ENCODE measurements at places on chromosomes 11 and 22.

GRCh38 chr11:887589-887988 lies 23.0 kb downstream of the CHID1 start:
- no peak for DNase-seq

DNA sequence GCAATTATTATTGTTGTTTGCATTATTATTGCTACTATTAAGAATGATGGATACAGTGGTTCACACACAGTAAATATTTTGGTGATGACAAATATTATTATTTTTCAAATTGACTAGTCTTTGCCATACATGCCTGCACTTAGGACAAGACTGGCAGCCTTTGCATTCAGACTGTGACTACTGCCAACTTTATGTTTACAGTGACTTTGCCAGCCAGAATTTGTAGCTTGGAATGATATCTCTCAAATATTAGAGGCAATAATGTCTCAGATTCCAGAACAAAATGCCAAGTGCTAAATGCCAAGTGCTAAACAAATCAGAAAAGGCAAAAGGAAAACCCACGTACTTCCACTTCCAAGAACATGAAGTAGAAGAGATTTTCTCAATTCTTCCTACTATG lies 823.1 kb downstream of the DLG2 start:
- DNase-seq = no peak

DNA sequence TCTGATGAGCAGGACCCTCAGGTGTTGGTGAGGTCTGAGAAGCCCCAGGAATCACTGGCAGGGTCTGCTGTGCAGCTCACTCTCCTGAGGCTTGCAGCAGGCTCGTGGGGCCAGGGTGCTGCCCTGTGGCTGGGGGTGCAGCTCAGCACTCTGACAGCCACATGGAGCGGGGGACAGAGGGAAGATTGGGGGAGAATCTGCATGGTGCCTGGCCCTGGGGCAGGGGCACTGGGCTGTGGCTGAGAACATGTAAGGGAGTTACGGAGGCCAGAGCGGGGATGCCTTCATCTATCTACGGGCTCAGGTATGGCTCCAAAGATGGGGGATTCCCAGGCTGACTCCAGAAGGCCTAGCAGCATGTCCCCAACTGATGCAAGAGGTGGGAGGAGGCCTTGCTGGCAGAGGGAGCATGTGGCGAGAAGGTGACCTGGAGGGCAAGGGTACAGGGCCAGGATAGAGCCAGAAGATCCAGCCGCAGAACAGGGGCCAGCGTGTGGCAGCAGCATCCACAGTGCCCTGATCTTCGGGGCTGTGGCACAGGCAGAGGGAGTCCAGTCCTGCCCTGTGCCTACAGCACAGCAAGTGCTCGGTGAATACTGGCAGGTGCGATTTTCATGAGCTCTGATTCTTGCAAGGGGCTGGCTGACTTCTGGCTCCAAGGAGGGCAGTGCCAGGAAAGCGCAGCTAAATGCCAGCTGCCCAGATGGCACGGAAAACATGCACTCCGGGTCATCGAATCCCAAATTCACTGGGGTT lies 184.7 kb downstream of the CTTN start:
- DNase-seq = no peak

- DNase-seq = no peak
Observed at GRCh38 chr11:38278457-38279141, 1680.6 kb upstream of the RAG2 start.

GRCh38 chr22:37223965-37224551 lies 11.8 kb upstream of the SSTR3 start:
- DNase-seq = no peak

DNA sequence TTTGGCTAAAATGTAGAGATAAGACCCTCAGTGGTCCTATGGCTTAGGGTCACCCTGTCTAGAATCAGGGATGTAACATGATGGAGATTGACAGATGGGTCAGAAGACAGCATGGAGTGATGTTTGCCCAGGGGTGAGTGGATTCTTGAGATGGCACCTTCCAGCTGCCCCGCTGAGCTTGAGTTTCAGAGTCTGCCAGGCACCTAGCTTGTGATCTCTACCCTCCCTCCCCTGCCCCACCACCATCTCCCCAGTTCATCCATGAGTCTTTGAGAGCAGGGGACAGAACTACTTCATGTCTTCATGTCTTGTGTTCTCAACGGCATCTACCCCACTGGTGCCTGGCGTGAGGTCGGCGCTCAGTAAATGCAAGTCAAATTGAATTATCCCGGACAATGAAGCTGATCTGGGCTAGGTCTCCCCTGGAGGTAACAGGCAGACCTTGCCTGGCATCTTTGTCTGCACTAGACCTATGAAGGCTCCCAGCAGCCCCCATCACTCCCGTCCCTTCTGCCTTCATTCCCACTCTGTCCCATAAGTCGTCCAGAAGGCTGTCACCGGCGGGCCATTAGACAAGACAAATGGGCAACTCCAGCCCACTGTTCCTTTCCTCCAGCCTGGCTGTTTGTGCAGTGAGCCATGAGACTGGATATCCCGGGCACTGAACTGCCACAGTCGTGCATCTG lies 239.2 kb upstream of the TBCEL start:
- no peak for DNase-seq

- peak; percentile 42 for DNase-seq
Observed at GRCh38 chr11:830295-831117, 2.2 kb upstream of the CD151 start.

GRCh38 chr22:24076091-24076867 lies 65.2 kb downstream of the CABIN1 start:
- no peak for DNase-seq

GRCh38 chr22:27874185-27874584 lies 44.9 kb downstream of the PITPNB start:
- DNase-seq = no peak

DNA sequence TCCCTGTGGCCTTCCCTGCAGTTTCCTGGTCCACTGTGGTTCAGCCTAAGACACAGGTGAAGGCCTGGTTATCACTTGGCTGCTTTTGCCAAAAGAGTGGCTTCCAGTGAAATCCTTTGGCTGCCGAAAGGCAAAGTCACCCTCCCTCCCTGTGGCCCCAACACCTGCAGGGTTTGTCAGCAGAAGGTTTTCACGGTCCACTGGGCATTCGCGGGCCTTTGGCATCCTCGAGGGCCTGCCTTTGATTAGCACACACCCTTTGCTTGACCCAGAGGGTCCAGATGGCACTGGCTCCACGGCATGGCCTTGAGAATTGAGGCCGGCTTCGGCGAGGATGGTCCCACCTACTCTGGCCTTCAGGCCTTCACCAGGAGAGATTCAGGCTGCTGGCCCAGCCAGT lies 35.3 kb downstream of the RTN4R start:
- DNase-seq = no peak

DNA sequence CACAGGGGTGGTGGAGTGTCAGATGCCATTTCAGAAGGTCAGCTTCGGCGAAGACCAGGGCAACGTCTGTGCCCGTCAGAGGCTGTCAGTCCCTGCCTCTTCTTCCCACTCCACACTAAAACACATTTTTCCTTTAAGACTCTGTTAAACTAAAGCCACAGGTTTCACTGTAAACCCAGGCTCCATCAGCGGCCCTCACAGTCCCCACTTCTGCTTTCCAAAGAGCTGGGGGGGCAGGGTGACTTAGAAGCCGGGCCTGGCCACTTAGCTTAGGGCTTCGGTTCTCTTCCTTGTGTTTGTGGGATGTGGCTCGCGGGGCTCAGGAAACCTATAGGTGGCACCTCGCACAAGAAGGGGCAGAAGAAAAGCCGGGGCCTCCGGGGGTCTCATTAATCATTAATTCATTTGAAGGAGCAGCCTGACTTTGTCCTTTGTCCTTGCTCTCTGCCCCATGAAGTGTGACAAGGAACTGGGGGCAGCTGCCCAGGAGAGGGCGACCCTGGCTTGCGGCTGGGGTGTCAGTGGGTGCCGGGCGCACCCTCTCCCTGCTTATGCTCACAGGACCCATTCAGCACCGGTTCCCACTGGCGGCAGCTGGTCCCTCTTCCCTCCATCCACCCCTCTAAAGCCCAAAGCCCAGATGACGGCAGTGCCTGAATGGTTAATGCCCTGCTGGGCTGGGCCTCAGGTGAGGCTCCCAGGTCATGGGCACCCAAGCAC lies 4.1 kb downstream of the SLC25A45 start:
- DNase-seq = no peak

GRCh38 chr11:112177589-112177988 lies 2.3 kb downstream of the BCO2 start:
- DNase-seq = no peak

DNA sequence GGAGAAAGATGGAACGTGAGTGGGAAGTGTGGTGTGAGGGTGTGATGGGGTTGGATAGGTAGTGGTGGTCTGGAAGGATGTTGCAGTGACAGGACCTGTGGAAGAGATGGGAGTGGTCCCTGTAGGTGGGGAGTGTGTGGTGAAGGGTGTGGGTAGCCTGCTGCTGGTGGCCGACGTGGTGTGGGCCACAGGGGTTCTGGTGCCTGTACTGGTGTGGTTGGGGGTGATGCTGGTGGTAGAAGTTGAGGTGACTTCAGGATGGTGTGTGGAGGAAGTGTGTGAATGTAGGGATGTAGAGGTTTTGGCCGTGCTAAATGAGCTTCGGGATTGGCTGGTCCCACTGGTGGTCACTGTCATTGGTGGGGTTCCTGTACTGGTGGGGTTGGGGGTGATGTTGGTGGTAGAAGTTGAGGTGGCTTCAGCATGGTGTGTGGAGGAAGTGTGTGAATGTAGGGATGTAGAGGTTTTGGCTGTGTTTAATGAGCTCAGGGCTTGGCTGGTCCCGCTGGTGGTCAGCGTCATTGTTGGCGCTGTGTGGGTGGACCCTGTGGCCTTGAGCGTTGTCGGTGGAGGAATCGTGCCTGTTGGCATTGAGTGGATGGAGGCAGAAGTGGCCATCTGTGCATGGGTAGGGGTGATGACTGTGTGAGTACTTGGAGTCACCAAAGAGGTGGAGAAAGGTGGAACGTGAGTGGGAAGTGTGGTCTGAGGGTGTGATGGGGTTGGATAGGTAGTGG lies 19.1 kb downstream of the MUC6 start:
- DNase-seq = no peak

DNA sequence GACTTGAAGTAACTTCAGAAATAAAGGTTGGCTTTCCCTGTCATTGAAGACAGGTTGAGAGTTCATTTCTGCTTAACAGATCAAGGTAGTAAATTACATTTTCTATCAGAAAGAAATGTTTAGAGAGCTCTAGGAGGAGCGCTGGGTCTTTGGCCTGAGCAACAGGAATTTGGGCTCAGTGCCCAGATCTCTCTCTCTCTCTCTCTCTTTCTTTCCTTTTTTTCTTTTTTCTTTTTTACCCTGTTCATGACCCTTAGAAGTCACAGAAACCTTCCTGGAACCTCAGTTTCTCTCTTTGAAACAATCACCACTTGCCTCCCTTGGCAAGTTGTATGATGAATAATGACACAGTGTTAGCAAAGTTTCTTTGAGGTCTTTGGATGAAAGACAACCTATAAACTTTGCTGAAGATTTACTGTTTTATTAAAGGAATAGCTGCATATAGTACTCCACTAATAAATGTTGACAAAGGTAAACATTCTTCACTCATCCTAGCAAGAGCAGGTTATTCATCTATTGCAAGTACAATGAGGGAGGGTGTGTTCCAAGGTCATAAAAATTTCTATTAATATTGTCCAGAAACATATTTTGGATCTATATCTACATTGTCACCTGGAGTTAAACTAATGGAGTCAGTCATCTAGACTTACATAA lies 35.5 kb upstream of the RASSF10 start:
- DNase-seq = no peak

DNA sequence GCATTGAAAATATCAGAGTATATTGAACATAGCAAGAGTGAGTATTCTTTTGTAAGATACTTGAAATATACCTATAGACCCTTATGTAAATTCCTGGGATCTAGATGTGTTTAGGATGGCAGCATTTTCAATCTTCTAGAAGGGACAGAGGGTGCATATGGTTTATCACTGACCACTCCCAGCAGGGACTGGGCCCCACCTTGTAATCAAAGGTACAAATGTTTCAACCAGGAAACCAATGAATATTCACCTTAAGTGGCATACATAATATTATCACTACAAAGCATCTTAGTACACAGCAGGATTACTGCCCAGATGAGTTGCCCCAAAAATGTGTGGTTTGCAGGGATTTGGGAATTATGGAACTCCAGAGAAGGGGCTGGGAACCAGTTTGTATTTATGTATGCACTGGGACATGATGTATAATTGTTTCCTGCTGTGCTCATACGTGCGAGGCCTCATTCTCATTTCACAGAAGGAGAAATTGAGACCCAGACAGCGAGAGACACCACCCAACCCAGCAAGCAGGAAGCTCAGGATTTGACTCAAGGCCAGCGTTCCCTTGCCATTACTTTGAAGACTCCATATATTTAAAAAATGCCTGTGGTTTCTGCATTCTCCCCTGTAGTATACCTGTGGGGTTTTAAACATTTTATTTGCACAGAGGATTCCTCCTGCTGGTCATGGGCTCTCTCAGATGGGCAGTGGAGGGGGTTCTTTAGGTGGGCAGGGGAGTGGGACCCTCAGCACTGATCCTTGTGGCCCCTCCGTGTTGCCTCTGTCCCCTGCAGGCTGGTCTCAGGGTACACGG lies 5.2 kb downstream of the APOL4 start:
- no peak for DNase-seq

Measured in stimulated activated CD4-positive, alpha-beta T cell treated with anti-CD3 and anti-CD28 coated beads, Interleukin-4, amount 100 ng/mL, for 48 hours (primary cell).